ENCODE measurements at places on chromosomes 12 and 14. TPM values are rescaled to one million over a fixed set of nuclear protein-coding genes. Genes with fewer than 3 reads are reported as not detected.

APOF gene
- not detected for total RNA-seq

GRCh38 chr12:88574278-88574677, 6.0 kb downstream of the KITLG start:
- H3K27ac ChIP-seq: no peak overlapping the region
- no peaks in the 10 kb centered on the region for H3K4me1 ChIP-seq
- DNase-seq: no peak
- H3K27me3 ChIP-seq: peaks cover 32% of the 10 kb centered on the region
- no peak overlapping the region for H3K4me3 ChIP-seq

- H3K27me3 ChIP-seq: no peaks in the 10 kb centered on the region
- no peak overlapping the region for H3K27ac ChIP-seq
- peaks cover 5% of the 10 kb centered on the region for H3K4me1 ChIP-seq
- peaks cover 21% of the 10 kb centered on the region for H3K36me3 ChIP-seq
- no peak for DNase-seq
Measured at GRCh38 chr12:105018776-105019175, 32.7 kb downstream of the NOPCHAP1 start.

CMA1 gene
- not detected for total RNA-seq

GRCh38 chr14:75032939-75033338, 18.3 kb downstream of the MLH3 start:
- H3K27ac ChIP-seq: no peak overlapping the region
- H3K36me3 ChIP-seq: peaks cover 47% of the 10 kb centered on the region
- no peak for DNase-seq
- no peaks in the 10 kb centered on the region for H3K27me3 ChIP-seq
- H3K4me1 ChIP-seq: no peaks in the 10 kb centered on the region

GRCh38 chr12:4873947-4874346, 35.8 kb upstream of the KCNA1 start:
- H3K27me3 ChIP-seq: peaks cover 14% of the 10 kb centered on the region
- no peaks in the 10 kb centered on the region for H3K4me1 ChIP-seq
- H3K36me3 ChIP-seq: no peaks in the 10 kb centered on the region
- H3K4me3 ChIP-seq: no peak overlapping the region
- no peak for DNase-seq
- H3K27ac ChIP-seq: no peak overlapping the region

C12orf56 gene
- not detected for total RNA-seq

ZNF219 gene
- total RNA-seq: 8.3 TPM

DNA sequence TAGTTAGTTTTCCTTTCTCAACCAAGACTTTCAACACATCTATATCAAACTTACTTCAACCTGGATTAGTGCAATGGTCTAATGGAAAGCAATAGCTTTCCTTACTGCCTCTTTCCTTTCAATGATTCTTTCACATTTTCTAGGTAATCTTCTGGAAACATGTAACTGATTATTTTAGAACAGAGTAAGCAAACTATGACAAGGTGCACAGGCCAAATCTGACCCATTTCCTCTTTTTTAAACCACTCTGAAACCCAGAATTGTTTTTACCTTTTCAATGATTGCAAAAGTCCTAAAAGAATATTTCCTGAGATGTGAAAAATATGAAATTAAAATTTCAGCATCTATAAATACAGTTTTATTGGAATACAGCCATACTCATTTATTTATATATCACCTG, 81.6 kb upstream of the TMTC2 start:
- no peak overlapping the region for H3K4me3 ChIP-seq
- H3K4me1 ChIP-seq: no peaks in the 10 kb centered on the region
- no peak overlapping the region for H3K27ac ChIP-seq
- DNase-seq: no peak
- no peaks in the 10 kb centered on the region for H3K27me3 ChIP-seq

GRCh38 chr12:57522887-57523705, 472 bp downstream of the MBD6 start:
- H3K4me3 ChIP-seq: peak overlapping the region; percentile 96
- H3K4me1 ChIP-seq: peaks cover 51% of the 10 kb centered on the region
- no peaks in the 10 kb centered on the region for H3K27me3 ChIP-seq

ZDHHC22 gene
- not detected for total RNA-seq

GRCh38 chr12:130110914-130111313, 51.4 kb upstream of the FZD10 start:
- H3K4me1 ChIP-seq: no peaks in the 10 kb centered on the region
- H3K27ac ChIP-seq: no peak overlapping the region
- no peak for DNase-seq
- no peaks in the 10 kb centered on the region for H3K36me3 ChIP-seq

CARMIL3 gene
- total RNA-seq: 1.5 TPM

- H3K4me1 ChIP-seq: no peaks in the 10 kb centered on the region
- no peak overlapping the region for H3K4me3 ChIP-seq
- DNase-seq: no peak
Measured at GRCh38 chr12:120416490-120417216, 21.3 kb upstream of the COX6A1 start.

CDK2 gene
- 108 TPM for total RNA-seq

PPM1H gene
- 0.12 TPM for total RNA-seq

SPIC gene
- not detected for total RNA-seq

TAS2R31 gene
- 3.5 TPM for total RNA-seq

NUAK1 gene
- 0.02 TPM for total RNA-seq

DNA sequence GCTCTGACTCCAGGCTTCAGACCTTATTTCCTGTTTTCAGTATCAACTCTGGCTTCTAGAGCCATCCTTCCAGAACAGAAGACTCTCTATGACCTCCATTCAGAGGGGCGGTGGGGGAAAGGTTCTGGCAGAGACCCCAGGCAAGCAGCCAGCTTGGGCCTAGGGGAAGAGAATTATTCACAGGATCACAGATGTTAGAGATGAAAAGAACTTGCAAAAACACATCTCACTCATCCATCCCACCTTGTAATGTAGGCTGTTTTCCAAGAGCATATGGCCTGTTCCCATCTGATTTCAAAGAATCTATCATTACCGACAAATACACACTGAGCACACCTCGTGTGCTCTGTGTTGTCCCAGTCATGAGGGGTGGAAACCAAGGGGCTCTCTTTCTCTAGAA, 131.9 kb downstream of the GRIN2B start:
- H3K4me3 ChIP-seq: no peak overlapping the region
- H3K36me3 ChIP-seq: no peaks in the 10 kb centered on the region
- DNase-seq: no peak
- H3K27ac ChIP-seq: no peak overlapping the region

DNA sequence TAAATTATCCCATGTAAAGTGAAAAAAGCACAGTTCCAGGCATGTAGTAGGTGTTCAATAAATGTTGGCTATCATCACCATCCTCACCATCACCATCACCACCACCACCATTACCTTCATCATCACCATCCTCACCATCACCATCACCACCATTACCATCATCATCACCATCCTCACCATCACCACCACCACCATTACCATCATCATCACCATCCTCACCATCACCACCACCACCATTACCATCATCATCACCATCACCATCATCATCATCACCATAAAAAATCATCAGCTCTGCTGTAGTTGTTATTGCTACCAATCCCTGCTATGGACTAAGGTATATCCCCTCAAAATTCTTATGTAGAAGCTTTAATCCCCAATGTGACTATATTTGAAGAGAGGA, 15.1 kb downstream of the ISCU start:
- H3K4me3 ChIP-seq: no peak overlapping the region
- peaks cover 38% of the 10 kb centered on the region for H3K4me1 ChIP-seq
- H3K27ac ChIP-seq: no peak overlapping the region

- H3K27ac ChIP-seq: no peak overlapping the region
- DNase-seq: peak; percentile 84
- peaks cover 18% of the 10 kb centered on the region for H3K4me1 ChIP-seq
- no peaks in the 10 kb centered on the region for H3K27me3 ChIP-seq
Measured at GRCh38 chr14:98912655-98913054, 359.3 kb downstream of the BCL11B start.

GRCh38 chr14:68695326-68695768, 97.5 kb downstream of the ZFP36L1 start:
- no peaks in the 10 kb centered on the region for H3K36me3 ChIP-seq
- H3K27me3 ChIP-seq: peaks cover 7% of the 10 kb centered on the region
- no peak for DNase-seq
- peak overlapping the region; percentile 18 for H3K4me3 ChIP-seq
- H3K27ac ChIP-seq: peak overlapping the region; percentile 72

GRCh38 chr12:106721915-106722314, 52.6 kb upstream of the RIC8B start:
- H3K27ac ChIP-seq: no peak overlapping the region
- H3K36me3 ChIP-seq: no peaks in the 10 kb centered on the region
- no peak overlapping the region for H3K4me3 ChIP-seq
- peaks cover 2% of the 10 kb centered on the region for H3K27me3 ChIP-seq

DNA sequence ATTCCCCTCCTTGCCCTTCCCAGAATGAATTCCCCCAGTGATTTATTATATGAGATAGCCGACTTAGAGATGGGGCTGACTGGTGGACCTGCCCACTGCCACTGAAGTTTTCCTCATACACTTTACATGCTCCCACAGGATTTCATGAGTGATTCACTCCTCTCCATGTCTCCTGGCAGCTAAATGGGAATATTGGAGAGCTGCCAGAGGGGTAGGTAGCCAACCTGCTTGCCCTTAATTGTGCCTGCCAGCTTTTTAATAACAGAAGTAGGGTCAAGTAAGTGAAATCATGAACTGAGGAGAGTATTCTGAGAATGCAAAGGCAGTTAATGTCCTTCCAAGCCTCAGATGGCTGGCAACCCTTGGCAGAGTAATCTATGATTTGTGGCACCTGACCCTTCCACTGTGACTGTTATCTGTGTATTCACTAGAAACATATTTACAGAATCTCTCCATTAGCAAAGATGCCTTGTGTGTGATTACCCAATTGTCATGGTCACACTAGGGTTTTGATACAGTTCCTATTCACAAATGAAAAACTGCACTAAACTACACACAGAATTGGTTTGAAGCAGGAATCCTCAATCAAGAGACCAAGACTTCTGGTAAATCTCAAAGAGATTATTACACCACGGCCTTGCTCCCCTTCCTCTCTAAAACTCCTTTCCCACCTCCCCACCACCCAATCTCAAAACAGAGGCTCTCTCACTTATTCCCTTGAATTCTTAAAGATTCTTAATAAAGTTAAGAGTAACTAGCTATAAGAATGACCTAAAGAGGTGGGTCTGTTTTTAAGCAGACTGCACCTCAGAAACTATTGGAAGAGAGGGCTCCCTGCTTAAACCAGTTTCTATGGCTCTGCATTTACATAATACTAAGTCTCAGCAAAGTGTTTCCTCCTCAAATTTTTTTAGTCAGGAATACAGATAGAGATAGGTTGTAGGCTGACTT, 17.2 kb downstream of the NKX2-1 start:
- no peak overlapping the region for H3K4me3 ChIP-seq
- peaks cover 10% of the 10 kb centered on the region for H3K36me3 ChIP-seq
- DNase-seq: no peak
- H3K27ac ChIP-seq: no peak overlapping the region

NYNRIN gene
- not detected for total RNA-seq
